A549 (cell line): ENCODE measurements at places on chromosomes 1 and 21.

- DNase-seq: no peak
Measured at GRCh38 chr1:156436141-156437036, 64.2 kb downstream of the MEF2D start.

- peak; percentile 38 for DNase-seq
Measured at GRCh38 chr1:15939181-15940109, 36.5 kb downstream of the ZBTB17 start.

DNA sequence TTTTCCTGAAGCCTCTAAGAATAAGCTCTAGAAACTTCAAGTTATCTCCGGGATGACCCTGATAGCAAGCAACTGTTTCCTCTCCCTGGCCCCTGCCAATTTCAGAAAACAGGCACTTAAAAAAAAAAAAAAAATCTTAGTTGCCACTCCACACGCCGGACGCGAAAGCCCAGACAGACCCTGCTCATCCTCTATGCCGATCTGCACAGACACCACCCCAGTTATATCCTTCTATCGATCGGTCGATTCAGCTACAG lies 1.7 kb downstream of the ANP32E start:
- DNase-seq: no peak

DNA sequence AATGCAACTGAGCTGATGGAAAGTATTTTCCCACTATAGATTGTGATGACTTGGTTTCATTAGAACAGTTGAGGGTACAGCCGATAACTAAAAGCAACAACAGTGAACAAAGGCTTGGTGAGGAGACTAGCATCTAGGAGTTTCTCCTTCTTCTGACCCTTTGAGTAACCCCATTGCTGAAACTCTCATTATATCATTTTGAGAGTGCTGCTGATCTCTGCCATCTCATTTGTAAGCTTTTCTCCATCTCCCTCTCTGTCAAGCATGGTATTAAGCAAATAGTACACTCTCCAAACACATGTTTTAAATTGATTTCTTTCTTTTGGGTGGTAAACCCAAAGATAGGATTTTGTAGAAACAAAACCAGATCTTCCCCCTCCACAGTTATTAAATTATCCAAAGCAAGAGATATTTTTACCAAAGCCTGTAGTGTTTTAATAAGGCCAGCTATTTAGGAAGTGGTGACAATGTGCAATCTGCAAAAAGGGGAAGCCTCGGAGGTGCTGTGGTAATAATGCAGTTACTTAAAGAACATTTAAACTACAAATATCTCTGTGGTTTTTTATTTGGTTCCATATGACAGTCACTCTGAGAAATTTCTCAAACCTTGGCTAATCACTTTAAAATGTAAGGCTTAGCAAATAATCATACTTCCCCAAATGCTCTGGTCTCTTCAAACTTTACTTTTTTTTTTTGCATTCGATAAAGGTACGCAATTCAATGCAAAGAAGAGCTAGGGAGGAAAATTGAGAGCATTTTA lies 287.5 kb downstream of the HLX start:
- DNase-seq: no peak

DNA sequence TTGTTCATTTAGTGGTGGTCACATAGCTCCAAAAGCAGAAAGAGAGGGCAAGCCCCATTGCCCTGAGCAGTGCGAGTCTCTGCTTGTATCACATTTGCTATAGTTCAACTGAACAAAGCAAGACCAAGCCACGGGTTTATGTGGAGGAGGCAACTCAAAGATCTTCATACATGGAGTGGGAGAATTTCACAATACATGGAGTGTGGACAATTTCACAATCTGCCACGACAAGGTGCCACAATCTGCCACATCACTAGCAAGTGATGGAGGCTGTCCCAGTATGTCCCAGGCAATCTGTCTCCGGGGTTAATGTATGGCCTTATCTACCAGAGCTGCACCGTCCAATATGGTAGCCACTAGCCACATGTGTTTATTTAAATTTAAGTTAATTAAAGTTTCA lies 44.5 kb upstream of the DYRK1A start:
- DNase-seq: no peak

- no peak for DNase-seq
Measured at GRCh38 chr1:231419147-231419546, 2.9 kb downstream of the EGLN1 start.

- no peak for DNase-seq
Measured at GRCh38 chr1:58996341-58997059, 212.7 kb upstream of the JUN start.

DNA sequence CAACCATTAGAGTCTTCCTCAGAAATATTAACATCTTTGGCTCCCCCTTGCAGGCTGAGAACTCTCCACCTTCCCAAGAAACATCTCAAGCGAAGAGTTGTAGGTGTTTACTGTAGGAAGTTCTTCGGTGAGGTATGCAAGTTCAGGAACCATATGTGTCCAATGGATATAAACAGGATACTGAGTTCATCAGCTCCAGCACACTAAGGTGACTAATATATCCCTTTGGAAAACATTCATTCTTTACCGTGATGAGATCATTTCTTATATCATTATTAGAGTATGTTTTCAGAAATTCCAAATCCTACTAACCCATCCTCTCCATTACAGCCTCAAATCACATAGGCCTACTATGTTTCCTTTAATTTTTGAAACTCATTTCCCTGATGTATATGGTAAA lies 37.3 kb upstream of the PRMT6 start:
- no peak for DNase-seq

DNA sequence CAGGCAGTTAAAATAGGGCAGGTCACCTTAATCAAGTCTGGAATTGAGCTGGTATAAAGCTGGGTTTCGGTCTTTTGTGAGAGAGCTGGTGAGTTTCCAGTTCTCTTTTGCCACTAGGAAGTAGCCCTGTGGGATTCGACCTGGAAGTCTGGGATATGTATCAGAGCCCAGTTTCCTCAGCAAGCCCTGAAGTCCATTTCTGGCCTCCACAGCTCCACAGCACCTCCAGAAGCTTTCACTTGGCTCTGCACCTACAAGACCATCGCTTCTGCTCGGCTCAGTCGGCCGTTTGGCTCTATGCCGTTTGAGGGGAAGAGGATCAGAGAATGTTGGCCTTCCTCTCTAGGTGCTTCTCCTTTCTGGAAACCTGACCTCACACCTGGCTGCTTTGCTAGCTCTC lies 148.0 kb downstream of the GALNT2 start:
- DNase-seq: peak; percentile 28

DNA sequence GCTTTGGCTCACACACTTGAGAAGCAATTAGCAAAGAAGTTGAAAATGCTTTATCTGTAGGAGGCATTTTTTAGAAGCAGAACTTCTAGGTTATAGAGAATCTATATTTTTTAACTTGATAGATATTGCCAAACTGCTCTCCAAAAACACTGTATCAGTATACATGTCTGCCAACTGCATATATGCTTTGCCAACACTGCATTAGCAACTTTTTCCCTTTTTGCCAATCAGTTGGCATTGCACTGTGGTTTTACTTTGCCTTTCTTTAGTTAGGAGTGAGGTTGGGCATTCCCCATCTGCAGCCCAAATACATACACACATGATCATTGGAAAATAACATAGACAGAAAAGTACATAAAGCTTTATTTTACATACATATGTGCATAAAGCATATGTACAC lies 15.0 kb downstream of the PADI3 start:
- DNase-seq: no peak

DNA sequence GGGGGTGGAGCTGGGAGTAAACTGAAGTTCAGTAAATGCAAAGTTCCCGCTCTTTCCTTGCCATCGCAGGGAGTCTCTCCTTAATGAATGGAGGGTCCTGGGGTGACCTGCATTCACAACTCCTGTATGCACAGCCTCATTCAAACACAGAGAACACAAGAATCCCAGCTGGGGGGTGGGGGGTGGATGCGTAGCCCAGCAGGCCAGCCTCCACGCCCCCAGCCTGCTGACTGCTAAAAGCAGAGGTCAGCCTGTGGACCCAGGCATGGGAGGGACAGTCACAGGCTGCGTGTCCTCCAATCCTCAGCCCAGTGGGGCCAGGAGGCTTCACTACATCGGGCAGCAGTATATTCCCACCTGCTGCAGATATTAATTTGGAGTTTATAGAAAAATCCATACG lies 263.1 kb downstream of the GRIK3 start:
- no peak for DNase-seq

- DNase-seq: peak; percentile 20
Measured at GRCh38 chr1:64663668-64664067, 81.2 kb upstream of the RAVER2 start.

DNA sequence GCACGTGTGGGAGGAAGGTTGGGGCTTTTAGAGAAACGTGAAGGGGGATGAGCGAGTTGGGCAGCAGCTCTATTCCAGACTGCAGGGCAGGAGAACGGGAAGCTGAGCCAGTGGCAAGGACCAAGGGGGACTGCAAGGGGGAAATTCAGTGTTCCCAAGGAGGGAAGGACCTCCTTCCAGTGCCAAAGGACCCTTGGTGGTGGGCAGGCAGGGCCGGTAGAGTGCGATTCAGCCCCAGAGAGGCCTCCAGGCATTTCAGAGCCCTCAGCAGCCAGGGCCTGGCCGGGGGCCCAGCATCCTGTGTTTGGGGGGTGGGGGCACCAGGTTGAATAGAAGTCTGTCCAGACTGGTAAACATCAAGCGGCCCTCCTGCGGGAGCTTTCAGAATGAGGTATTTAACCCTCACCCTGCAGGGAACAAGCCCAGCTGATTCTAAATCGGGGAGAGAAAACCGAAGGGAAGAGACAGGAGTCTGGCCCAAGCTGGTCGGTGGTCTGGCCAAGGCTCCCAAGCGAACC lies 2.3 kb downstream of the COL9A2 start:
- DNase-seq: no peak

DNA sequence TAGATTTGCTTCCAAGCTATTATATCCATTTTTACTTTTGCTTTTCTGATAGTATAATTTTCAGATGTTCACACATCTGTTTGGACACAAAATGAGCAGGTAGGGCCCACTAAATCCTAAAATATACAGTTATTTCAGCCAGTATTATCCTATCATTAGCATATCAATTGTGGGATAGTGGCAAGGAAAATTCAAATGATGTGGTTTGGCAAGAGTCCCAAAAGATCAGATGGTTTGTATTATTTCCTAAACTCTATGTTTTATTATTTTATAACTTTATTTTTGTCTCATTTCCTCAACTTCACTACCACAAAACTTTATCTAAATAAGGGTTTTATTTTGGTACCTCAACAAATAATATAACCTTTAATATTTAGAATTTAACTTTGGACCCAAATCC lies 1659.6 kb downstream of the NCAM2 start:
- DNase-seq: no peak

DNA sequence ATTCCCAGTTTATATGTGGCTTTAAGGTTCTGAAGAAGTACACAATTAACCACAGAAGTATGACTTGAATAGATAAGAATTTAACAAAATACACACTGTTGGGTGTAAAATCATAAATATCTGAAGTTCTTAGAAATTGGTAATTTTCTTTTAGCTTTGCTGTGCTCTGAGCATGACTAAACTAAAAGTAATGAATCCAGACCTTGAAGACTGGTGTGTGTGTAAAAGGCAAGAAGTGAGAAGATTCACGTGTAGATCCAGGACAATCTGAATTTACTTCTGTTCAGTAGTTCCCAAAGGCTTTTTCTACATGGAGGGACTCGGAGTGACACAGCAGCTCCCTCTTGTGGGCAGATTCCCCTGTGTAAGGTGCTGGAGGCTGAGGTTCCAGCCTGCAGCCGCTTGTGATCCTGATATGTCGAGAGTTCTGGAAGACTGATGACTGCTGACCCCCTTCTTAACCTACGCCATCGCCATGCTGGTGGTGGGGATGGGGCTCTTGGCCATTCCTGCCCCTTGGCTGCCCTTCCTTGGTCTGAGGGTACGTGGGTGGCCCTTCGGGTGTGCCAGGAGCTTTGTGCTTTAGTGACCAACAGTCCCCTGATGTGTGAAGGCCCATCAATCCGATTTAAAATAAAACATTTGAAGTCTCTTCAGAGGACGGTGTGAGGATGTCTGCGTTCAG lies 62.7 kb downstream of the ADARB1 start:
- DNase-seq: peak; percentile 84

GRCh38 chr1:84582802-84583587 lies 8.8 kb upstream of the CTBS start:
- DNase-seq: no peak

GRCh38 chr1:1081311-1082238 lies 7.5 kb upstream of the RNF223 start:
- DNase-seq: no peak

DNA sequence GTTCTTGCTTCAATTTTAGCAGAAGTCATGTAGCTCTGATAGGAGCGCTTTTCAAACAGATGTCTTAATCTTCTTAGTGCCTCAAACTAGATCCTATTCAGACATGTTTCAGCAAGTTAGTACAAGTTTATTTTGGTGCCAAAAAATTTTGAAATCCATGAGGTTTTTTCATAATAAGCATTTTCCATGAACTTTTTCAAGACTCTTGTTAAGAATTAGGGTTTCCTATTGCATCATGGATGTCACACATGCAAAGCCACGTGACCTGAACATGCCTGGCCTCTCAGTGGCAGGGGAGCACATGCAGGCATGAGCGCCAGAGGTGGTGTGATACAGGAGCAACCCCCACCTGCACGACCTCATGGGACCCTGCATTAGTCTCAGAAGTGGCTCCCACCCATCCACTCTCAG lies 67.6 kb downstream of the POFUT2 start:
- DNase-seq: no peak

DNA sequence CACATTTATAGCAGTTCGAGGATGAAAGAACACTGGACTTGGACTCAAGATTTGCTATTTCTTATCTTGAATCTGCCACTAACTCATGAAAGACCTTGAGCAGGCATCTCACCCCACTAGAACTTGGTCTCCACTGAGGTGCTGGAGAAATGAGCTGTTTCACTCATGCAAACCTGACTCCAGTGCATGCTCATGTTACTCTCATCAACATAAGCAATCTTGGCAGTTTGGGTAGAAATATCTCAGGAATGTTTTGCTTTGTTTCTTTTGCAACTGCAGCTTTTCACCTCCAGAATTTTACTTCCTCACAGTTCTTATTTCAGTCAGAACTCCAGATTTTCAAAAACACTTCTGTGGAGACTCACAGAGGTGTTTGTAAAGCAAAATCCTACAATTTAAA lies 46.2 kb upstream of the DAB1 start:
- DNase-seq: no peak

GRCh38 chr1:235632506-235633401 lies 16.8 kb downstream of the GNG4 start:
- no peak for DNase-seq

GRCh38 chr21:46456750-46457149 lies 1.9 kb upstream of the DIP2A start:
- no peak for DNase-seq

- DNase-seq: no peak
Measured at GRCh38 chr1:246254854-246255253, 252.2 kb downstream of the SMYD3 start.

GRCh38 chr1:248155927-248156326 lies 11.0 kb downstream of the OR2M5 start:
- no peak for DNase-seq

- no peak for DNase-seq
Measured at GRCh38 chr1:170262276-170262939, 116.6 kb downstream of the NTMT2 start.
